ENCODE measurements at places on chromosomes 13 and 19. TPM values are rescaled to one million over a fixed set of nuclear protein-coding genes. Genes with fewer than 3 reads are reported as not detected.

Gene PBX4
- not detected for total RNA-seq

Gene GAPDHS
- not detected for total RNA-seq

DNA sequence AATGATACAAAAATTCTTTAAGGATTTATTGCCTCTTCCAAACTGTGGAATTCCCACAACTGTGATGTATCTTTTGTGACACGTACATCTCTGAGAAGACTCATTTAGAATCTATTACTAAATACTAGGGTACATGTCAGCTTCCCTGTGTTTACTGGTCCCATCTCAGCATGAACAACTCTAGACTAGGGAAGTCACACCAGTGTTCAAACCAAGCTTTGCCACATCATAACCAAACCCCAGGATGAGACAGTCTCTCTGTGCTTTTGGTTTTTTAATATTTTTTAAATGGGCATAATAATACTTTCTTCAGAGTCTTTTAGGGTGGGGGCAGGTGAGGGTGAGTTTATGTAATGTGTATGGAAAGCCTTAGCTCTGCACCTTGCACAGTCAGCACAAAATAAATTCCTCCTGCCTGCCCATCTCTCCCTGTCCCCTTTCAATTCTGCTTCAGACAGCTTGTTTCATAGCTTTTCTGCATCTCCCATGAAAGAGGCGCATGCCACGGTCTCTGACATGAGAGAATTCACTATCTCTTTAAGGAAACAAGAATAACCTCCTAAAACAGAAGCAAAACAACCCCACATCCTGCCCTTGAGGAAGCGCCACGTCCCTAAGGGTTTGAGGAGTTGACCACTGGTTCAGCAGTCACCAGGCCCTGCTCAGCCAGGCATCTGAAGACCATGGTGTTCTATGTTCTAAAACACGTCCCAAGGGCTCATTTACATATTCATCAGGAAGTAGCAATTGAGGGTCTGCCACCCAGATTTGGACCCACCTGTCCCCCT lies 174.5 kb downstream of the USP12 start:
- DNase-seq: no peak

DNA sequence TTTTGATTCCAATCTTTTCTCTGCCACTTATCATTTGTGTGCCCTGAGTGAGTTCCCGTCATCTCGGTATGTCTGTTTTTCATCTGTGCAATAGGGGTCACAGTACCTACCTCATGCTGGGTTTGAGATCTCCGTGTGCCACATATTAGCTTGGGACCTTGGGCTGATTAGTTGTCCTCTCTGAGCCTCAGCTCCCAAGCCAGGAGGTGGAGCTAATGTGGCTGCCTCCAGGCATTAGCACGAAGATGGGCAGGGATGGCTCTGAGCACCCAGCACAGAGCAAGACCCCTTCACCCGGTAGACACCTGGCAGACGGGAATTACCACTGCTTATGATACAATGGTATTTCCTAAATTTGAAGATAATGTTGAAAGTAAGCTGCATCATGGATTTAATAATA lies 35.8 kb upstream of the XPO4 start:
- no peak for DNase-seq

DNA sequence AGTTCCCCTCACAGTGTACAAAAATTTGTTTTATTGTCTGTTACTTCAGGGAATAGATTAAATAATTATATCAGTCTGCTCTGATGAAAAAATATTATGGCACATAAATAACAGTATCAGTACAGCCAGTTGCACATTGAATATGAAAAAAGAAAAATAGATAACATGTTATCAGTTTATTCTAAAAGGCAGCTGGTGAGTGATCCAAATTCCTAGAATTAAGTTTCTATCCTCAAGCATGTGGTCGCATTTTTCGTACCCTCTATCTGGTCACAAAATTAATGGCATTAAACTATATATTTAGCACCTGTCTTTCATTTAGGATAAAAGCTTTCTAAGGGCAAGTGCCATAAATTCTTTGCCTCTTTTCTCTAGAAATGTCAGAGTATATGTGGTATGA lies 944.8 kb upstream of the PCDH9 start:
- DNase-seq: no peak

DNA sequence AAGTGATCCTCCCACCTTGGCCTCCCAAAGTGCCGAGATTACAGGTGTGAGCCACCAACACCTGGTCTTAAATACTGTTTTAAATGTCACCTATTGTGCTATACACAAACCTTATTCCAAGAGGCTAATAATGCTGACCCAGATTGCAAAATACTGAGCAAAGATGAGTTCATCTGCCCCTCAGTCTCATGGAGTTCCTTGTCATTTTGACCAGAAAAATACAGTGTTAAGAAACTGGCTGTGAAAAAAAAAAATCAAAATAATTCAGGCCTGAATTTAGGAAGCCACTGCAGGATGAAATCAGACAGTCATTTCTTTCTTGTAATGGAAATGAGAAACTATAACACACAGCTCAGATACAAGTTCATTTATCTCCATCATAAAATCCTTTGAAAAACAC lies 59.9 kb downstream of the TBC1D4 start:
- no peak for DNase-seq

DNA sequence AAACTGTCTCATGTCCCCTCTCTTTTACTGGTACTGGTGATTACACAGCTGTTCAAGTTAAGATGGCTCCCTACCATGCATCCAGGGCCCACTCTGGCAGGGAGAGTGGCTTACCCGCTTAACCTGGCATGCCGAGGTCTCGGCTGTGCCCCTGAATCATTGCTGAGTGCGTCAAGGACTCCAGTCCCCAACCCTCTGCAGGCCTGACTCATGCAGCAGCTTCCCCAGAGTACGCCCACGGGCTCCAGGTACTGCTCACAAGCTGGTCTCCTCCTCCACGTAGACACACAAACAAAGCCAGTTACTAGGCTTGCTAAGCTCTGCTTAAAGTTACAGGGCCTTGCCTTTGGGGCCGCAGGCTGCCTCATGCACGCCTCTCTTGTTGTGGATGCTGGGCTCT lies 447.4 kb downstream of the COG6 start:
- no peak for DNase-seq

DNA sequence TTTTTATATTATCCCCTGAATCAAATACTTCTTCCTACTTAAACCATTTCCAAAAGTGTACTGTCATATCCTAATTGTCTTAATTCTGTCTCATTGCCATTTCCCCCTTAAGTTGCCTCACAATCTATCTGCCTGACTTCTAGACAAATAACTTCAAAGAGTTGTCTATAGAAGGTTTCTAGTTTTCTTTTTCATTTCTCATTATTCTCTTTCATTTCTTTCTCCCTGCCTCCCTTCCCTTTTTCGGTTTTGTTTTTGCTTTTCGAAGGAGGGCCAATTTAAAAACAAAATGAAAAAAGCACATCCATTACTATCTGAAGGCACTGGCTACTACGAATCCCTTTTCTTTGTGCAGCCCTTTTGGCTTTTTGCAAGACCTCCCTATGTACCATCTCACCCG lies 367.2 kb downstream of the DNAJC15 start:
- DNase-seq: no peak

- DNase-seq: no peak
These were observed 156.6 kb downstream of the TM9SF2 start for GRCh38 chr13:99657848-99658260.

DNA sequence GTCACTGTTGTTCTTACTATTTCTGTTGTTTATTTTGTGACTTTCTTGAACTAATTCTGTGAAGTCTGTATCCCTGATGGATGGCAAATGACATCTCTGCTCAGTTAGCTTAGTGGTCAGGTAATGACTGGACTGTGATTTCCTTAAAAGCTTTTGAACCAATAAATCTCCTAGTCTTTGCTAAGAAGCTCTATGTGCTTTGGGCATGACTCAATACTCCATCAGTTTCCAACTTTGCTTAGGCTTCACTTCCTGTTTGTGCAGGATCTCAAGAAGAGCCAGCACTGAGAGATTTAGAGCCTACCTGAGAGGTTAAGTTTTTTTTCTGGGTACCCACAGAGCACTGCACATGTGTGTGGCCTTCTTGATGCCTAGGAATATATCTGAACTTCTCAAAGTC lies 329.7 kb upstream of the HTR2A start:
- no peak for DNase-seq

GRCh38 chr19:31223740-31224534 lies 125.3 kb downstream of the TSHZ3 start:
- no peak for DNase-seq

DNA sequence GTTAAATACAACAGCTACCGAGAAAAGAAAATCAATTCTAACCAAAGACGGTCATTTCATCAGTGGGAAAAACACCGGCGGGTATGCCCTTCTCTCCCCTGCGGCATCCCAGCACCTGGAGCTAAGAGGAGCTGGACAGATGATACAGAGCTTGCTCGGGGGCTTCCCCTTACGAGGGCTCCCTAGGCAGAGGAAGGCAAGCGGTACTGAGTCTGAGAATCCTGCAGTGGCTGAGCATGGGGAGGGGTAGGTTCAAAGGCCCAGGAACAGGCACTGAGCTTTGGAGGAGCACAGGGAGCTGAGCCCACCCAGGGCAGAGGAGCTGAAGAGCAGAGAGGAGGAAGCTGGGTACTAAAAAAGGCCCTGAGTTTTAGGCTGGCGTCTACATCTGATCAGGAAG lies 12.7 kb downstream of the STK24 start:
- no peak for DNase-seq

GRCh38 chr19:33520844-33521479 lies 629 bp downstream of the PEPD start:
- DNase-seq: no peak
